ENCODE measurements at places on chromosomes 2 and 18. TPM values are rescaled to one million over a fixed set of nuclear protein-coding genes. Genes with fewer than 3 reads are reported as not detected.

- no peak for DNase-seq
Observed at GRCh38 chr2:43524177-43524965, 71.5 kb downstream of the THADA start.

DNA sequence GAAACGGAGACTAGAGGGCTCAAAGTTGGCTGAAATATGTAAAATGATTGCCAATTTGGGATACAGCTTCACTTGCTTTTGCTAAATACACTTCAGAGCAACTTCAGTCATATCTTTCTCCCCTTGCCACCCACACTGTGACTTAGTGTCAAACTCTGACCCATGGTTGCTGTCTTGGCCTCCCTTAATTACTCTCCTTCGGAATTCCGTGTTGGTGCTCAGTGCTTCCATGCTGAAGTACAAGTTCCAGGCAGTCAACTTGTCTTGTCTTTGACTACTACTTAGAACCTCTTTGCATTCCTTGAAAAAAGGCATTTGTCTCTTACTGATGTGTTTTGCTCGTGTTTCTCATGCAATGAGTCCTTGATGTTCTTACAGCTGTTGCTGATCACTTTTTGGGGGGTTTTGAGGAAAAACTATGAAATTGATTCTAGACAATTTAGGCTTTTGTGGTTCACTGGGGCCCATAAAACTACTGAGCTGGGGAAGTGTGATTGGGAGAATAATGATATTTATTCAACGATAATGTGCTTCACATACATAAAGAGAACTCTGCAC lies 146.0 kb downstream of the UBE2E3 start:
- no peak for DNase-seq

DNA sequence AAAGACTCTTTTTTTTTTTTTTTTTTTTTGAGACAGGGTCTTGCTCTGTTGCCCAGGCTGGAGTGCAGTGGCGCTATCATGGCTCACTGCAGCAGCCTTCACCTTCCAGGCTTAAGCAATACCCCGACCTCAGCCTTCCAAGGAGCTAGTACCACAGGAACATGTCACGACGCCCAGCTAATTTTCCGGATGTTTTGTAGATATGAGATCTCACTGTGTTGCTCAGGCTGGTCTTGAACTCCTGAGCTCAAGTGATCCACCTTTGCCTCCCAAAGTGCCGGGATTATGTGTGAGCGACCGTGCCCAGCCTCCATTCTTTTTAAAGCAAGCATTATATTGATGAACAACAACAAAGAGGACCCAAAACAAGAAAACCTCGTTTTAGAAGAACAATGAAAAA lies 307.1 kb upstream of the ID2 start:
- no peak for DNase-seq

- no peak for DNase-seq
Observed at GRCh38 chr18:59263661-59264060, 9.6 kb downstream of the RAX start.

DNA sequence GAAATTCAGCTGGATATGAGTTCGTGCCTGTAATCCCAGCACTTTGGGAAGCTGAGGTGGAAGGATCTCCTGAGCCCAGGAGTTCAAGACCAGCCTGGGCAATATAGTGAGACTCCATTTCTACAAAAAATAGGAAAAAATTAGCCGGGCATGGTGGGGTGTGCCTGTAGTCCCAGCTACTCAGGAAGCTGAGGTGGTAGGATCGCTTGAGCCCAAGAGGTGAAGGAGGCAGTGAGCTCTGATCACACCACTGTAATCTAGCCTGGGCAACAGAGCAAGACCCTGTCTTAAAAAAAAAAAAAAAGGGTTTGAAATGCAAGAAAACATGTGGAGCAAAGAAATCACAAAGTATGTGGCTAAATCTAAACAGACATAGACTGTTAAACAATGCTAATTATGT lies 9.8 kb downstream of the CGREF1 start:
- DNase-seq = no peak

GRCh38 chr2:111634050-111634794 lies 249.8 kb downstream of the ANAPC1 start:
- no peak for DNase-seq

ILKAP gene
- 23.8 TPM for total RNA-seq

CD207 gene
- not detected for total RNA-seq

NCKAP5 gene
- 7.9 TPM for total RNA-seq

Measured in Right ventricle myocardium superior (tissue), 1 donor.